H4 (cell line): ENCODE measurements at places on chromosomes 2 and 18. TPM values are rescaled to one million over a fixed set of nuclear protein-coding genes. Genes with fewer than 3 reads are reported as not detected.

DNA sequence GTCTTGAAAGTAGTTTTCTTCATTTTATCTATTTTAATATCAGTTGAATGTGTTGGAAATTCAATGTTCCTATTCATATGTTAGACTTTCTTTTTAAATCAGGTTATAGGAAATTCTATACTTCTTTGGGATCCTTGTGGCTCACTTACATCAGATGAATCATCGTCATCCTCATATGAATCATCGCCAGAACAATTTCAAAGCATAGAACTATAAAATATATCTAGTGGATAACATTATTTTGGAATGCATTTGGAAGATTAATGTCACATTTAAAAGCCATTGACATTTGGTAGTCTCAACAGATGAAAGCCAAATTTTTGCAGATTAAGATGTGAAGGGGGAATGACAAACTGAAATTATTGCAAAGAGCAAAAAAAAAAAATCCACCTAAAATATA is 94.1 kb downstream of the FAM161A start:
- peak; percentile 29 for DNase-seq

DNA sequence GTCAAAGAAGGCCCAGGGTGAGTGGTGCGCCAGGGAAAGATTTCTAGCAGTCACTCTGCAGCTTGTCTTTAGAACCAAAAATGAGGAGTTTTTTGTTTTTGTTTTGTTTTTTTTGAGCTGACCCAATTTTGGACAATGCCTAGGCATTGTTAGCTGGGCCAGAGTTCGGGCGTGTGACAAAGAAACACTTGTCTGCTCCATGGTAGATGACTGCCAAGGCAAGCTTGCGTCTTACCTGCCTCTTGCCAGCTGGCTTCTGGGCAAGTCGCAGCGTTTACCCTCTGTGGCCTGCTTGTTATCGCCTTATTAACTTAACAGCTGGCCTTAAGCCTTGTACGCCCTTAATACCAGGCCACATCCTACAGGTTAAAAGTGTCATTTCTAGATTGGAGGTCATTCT is 114.3 kb downstream of the GALNT1 start:
- DNase-seq: no peak

The LMAN1 gene
- total RNA-seq: 137 and 169 TPM in 2 replicates

DNA sequence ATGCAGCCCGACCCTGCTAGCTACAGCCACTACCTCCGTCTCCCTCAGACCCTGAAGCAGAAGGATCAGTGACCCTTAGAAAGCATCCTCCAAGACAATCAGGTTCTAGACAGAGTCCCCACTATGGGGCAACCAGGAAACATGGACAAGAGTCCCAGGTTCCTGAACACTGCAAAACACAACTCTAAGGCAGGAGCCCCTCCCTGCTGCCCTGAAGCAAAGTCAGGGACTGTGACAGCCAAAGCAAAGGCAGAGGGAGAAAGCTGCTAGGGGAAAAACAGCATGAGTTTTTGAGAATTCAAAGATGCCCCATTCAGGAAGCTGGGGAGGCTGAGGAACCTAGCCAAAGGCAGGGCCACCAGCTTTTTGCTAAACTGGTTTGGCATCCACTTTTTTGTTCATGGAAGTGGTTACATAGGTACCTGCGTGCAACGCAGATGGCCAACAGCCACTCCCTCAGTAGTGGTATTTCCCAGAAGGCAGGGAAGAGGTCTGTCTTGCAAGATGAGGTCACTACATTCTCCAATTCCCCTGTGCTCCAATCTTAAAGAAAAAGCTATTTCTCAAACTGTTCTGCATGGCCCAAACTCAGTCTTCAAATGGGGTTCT is 33.2 kb downstream of the MYO5B start:
- peak; percentile 48 for DNase-seq

DNA sequence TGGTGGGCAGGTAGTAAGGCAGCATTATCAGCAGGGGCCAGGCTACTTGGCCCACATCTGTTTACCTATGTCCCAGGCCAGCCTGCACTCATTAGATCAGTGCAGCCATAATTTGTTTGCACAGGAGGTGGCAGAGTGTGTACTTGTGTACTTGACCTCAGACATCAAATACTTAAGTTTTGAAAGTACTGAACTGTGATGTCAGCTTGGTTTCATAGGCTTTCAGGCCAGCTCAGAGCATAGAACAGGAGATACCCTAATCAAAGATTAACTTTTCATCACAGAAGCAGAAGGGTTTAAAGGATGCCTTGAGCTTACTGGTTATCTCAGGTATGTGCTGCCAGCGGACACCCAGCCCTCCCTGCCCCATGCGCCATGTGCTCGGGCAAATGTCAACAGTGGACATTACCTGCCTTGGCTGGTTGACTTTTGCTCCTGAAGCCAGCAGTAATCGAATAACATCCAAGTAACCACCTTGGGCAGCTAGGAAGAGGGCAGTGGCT is 33.2 kb downstream of the ANKRD29 start:
- peak; percentile 31 for DNase-seq

DNA sequence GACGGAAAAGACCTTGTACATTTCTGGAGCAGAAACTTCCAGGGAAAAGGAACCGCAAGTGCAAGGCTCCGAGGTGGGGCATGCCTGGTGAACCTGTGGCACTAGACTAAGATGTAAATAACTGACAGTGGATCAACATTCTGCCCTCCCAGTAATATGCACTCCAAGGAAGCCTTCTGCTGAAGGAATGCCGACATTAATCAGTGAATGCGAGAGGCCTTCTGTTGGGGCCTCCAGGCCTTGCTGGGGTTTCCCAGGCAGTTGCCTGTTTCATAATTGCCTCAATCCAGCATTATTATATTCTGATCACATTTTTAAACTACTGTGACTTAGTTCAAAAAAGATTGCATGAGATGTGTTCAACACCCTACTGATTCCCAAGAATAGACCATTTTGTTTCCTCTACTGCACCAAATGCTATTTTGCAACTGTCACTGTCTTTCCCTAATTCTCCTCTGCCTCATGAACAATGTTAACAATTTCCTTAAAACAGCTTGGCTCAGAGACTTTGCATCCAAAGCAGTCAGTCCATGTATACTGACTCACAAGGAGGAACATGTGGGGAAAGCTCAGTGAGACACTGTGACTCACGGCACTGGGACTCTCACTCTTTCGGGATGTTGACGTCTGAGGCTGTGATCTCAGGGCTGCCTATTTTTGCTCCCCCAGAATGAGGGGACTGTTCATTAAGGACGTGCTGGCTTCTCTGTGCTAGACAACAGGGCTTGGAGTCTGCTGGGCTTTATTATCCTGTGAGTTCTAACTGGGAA is 10.5 kb upstream of the DSG2 start:
- DNase-seq: peak; percentile 50

The PSMG2 gene
- total RNA-seq: 142 and 149 TPM in 2 replicates

DNA sequence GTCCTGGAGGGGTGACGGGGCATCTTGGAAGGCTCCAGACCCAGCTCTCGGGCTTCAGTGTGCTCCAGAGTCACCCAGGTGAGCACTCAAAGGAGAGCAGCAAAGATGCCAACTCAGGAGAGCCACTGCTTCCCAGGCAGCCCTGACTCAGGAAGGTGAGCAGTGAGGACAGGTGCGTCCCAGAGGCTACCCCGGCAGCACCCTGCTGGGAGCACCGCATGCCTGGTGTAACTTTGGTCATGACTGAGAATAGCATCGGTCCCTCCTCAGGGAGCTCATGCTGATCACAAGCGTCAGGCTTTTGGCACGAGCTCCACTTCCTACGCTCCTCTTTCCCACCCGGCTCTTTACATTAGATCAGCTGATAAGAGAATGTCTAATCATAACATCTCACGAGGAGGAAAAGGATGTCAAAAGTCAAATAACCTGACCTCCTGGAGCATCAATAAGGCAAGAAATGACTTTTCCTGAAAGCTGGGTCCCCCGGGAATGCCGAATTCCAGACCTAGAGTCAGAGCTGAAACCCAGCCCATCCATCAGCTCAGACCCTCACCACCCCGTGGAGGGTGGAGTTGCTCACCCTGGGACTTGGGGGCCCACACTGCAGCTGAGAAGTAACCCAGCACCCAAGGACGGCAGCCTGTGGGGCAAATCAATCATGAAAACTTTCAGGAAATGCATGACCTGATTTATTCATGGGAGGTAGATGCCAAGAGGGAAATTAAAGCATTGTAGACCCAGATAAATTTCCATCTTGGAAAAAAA is 248.8 kb downstream of the ACKR3 start:
- DNase-seq: no peak

DNA sequence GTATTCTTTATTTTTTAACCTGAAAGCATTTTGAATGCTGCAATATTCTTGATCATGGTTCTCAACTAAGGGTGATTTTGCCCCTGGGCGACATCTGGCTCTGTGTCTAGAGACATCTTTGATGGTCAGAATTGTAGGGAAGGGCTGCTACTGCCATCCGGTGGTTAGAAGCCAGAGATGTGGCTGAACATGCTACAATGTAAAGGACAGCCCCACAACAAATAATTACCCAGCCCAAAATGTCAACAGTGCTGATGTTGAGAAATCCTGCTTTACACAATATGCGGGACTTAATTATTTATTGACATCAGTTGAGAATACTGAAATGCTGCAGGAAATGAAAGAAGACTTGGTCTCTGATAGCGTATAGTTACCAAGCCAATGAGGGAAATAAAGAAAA is 37.5 kb upstream of the SERPINB2 start:
- DNase-seq: peak; percentile 58

- DNase-seq: no peak
These were observed 86.0 kb downstream of the RTN4 start for GRCh38 chr2:54964271-54964670.

DNA sequence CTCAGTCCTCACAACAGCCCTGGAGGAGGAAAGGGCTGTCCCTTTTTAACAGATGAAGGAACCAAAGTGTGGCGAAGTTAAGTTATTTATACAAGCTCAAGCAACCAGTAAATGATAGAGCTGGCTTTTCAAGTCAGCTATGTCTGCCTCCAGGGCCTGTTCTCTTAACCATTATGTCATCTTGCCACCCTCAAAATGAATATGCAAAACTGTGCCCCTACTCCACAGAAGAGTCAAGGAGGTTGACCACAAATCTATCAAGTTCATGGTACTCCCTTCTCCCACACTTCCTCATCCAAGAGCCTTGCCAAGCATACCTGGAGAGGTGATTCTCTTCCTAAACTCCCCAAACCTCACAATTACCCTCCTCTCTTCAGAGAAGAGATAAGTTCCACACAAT is 37.3 kb upstream of the CREB1 start:
- no peak for DNase-seq

DNA sequence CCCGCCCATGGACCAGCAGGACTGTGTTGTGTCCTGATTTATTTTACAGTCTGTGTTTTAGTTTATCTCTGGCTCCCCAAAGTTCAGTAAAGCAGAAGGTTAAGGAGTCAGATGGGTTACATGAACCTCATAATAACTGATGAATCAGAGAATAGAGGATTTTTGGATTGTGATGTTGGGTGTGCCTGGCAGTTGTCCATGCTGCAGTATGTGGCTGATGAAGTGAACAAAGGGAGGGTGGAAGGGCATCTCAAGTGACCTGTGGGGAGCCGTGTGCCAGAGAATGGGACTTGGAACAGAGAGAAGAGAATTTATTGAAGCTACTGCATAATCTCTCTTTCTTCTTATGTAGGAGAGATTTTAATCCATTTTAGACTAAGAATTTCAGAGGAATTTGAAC is 145.5 kb downstream of the MAP4K4 start:
- no peak for DNase-seq

The PRKAG3 gene
- not detected in 2 replicates for total RNA-seq

DNA sequence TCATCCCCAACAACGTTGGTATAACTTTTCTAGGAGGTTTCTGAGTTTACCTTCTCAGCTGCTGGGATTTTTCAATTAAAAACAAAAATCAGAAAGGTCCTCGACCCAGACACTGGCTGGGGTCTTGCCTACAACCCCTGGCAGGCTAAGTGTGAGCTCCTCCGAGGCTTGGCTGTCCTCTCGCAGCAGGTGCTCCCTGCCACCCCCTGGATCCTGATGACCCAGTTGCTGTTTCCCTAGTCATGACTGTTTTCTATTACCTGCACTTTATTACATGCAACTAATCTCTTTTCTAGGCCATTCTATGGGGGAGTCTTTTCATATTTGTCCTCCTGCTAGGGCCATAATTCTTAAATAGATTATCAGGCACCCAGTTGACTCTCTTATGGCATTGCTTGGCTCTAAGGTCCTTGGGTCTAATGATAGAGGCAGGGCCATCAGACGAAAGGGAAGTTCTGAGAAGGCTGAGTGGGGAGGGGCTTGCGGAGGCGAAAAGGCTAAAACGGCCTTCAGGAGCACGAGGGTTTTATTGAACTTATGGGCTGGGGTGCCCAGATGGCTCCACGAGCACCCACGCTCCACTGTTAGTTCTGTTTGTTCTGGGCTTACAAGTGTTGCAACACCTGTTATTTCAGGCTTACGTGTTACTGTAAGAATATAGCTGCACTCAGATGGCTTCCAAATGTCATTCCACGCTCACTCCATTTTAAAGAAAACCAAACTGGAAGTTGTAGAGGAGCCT is 166.0 kb downstream of the NCK2 start:
- no peak for DNase-seq

The ZNF236 gene
- total RNA-seq: 2.7 and 4.9 TPM in 2 replicates

The PRSS56 gene
- total RNA-seq: not detected in 2 replicates

The MDH1B gene
- total RNA-seq: 2.6 and 8.7 TPM in 2 replicates

- DNase-seq: no peak
These were observed 7.4 kb upstream of the GPR75 start for GRCh38 chr2:53867169-53867568.

The DAPL1 gene
- total RNA-seq: not detected in 2 replicates

DNA sequence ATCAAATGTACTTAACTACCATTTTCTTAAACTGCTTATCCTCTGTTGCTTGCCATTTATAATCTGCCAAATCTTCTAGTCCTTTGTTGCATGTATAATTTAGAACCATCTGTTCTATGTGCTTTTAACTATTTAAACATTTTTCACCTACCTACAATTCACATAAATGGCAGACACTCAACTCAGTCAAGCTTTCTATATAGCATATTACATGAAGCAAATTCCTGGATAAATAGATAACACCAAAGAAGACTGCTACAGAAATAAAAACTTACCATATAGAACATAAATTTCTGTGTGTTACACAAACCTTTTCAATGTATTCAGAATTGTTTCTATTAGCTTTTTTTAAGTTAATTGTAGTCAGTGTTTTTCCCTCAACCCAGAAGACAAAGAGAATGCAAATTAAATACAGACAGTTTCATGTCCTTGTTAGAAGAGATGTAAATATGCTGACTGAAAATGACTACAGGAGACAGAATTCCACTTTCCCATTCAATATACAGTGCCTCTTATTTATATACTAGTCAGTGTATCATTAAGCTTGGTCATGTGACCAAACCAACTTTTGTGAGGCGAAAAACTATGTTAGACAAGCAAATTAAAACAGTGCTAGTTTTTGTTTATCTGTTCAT is 2.6 kb downstream of the BAZ2B start:
- peak; percentile 32 for DNase-seq

The SMIM21 gene
- total RNA-seq: not detected in 2 replicates

The CPLX4 gene
- total RNA-seq: not detected in 2 replicates
